ENCODE measurements at places on chromosomes 2 and 18.

DNA sequence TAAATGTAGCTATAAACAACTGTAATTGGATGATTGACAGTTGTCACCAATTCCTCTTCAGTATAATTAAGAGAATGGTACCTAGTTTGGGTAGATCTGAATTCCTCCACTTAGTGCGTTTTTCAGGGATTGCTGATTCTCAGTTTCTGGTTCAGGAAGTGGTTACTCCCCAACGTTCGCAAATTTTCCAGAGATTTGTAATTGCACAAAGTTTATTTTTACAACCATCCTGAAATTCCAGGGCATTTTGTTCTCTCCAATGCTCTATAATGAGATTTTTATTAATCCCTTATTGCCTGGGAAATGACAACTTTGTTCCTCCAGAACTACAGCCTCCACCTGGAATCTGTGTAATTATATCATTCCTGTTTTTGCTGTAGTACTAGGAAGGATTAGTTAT, 710.6 kb upstream of the ZEB2 start:
- no peak for DNase-seq

GRCh38 chr2:70896765-70897202, 38.9 kb upstream of the ATP6V1B1 start:
- no peak for DNase-seq

GRCh38 chr2:143933946-143934569, 585.9 kb downstream of the ZEB2 start:
- no peak for DNase-seq

DNA sequence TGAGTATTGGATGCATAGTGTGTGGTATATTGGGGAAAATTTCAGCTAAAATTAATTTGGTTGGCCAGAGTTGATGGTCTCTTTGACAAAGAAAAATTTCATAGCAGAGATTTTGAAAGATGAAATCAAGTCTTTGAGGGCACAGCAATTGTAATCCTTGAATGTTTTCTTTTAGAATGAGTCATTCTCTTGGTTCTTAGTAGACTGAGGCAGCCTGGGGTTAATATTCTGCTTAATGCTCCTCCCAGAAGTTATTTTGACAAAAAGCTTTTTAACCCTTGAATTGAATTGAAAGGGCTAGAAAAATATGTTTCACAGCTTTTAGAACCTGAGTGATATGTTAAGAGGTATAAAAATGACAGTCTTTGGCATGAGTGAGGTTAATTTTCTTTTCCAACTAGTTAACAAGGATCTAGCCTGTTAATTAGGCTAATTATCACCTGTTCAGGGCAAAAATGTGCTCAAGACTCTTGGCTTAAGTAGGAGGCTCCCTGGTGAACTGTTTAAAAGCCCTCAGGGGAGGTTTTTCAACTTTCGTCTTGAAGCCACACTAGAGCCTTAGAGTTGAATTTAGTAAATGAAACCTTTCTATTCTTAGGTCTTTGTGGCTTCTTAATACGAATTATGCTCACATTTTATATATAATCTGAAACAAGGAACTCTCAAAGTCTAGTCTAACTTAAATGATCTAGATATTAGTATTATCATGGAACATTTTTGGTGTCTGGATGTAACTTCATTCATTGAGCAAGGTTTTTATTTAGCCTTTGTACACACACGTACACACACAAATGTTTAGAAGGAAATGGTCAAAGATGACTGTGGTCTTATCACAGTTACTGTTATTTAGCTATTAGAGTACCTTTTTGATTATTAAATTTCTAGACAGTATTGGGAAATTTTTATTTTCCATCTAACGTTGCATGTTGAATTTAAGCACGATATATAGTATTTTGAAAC, 272.5 kb downstream of the ZNF407 start:
- no peak for DNase-seq

DNA sequence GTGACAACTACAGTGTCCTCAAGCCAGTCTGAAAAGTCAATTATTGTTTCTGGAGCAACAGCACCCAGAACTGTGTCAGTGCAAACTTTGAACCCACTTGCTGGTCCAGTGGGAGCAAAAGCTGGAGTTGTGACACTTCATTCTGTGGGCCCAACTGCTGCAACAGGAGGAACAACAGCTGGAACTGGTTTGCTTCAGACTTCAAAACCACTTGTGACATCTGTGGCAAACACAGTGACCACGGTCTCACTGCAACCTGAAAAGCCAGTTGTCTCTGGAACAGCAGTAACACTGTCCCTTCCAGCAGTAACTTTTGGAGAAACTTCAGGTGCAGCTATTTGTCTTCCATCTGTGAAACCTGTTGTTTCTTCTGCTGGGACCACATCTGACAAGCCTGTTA, 59.8 kb downstream of the TAF4B start:
- peak; percentile 57 for DNase-seq

- DNase-seq = no peak
Measured at GRCh38 chr2:20553580-20553979, 97.3 kb downstream of the HS1BP3 start.

GRCh38 chr2:223954401-223954800, 2.9 kb upstream of the MRPL44 start:
- no peak for DNase-seq

DNA sequence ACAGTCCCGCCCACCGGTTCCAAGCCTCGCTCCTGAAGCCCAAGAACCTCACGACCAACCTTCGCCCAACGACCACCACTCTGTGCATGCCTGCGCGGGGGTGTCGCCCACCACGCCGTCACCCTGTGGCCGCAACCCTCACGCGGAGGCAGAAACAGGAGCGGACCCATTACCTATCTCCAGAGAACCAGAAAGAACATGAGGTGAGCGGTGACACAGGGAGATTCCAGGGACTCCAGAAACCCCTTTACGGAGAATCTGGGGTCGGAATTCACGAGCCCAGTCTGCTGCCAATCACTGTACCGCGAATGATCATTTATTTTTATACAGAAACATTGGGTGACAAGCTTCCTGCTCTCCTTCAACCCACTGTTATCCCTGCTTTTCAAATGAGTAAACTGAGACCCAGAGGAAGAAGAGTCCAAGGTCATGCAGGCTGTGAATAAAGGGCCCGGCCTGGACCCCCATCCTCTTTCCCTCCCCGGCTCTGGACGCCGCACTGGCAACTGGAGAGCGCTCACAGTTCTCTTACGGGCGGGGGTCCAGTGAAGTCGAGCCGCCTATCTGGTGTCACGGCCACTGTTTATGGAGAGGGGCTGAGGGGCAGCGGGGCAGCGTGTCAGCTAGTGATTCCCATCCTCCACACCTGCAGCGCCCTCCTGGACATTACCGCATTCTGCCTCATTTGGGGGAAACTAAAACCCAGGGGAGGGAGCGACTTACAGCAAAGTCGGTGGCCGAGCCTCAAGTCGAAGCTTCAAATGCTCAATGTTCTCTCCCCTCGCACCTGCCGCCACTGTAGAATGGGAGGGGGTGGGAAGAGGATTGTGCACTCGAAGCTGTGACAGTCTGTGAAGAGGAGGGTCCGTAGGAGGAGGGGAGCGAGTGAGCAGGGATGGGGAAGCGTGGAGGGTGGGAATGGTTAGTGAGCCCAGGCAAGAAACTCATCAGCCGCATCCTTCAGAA, 723 bp upstream of the SLC30A3 start:
- DNase-seq = no peak

DNA sequence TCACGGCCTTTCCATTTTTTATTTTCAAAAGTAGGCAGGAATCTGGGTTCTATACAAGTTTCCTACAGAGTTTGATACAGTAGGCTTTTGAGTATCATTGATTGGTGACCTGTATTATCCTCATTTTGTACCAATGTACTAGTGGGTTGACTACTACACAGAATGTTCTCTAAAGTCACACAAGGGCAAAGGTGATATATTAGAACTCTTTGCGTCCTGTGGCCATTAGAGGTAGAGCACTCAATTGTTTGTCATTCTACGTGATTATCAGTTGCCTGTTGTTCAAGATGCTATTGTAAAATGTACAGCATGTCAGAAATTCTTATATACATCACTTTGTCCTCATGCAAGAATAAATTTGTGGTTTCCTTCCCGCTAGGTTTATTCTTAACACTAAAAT, 24.8 kb downstream of the WDR75 start:
- no peak for DNase-seq
